Right lobe of liver (tissue), 6 donors: ENCODE measurements at places on chromosomes 2 and 18. TPM values are rescaled to one million over a fixed set of nuclear protein-coding genes. Genes with fewer than 3 reads are reported as not detected.

DNA sequence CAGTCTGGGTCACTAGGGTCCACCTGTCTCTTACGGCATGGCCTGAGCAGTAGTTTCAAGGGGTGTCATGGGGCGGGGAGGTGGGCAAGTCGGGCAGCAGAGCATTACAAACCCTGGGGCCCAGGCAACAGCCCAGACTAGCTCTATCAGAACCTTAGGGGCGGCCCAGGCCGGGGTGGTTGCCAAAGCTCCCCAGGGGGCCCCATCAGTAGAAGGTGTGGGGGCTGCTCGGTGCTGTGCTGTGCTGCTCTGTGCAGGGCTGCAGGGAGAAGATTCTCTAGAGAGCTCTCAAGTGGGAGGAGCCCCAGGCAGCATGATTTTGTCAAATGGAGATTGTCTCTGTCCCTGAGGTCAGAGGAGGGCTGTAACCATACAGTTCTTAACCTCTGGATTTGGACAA, 36.4 kb upstream of the SLC14A1 start:
- DNase-seq, result no peak

- no peak for DNase-seq
These were observed 209.9 kb upstream of the TRIB2 start for GRCh38 chr2:12506846-12507245.

DNA sequence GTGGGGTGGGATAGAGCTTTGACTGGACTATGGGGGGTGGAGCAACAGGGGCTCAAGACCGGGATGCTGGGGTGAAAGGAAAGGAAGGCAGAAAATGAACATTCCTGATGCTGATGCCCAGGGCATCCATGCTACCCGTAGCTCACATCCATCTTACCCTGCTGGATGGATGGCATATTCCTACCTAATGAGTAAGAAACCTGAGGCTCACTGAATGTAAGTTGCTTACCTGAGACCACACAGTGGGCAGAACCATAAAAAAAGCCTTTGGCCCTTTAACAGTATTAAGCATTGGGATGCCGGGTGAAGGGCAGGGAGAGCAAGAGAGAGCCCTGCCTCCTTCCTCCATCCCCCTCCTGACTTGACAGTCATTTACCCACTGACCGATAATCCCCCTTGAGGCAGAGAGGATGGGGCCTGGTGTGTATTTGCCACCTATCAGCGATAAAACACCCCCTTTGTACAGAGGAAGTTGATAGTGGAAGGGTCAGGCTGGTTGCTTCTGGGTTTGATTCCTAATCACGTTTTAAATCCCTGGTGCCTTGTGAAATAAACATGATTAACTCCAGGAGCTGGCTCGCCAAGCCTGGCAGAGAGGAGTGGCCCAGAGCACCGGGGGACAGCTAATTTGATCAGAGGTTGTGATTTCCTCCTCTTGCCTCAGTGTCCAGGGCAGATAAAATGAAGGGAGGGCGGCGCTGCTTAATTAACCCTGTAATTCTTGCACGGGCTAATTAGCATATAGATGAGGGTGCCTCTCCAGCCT, 105.9 kb upstream of the HS6ST1 start:
- peak; percentile 13 for DNase-seq

GRCh38 chr2:231334179-231334930, 61.2 kb upstream of the B3GNT7 start:
- DNase-seq, result no peak

Gene UGT1A8
- 0.57 TPM for total RNA-seq

GRCh38 chr2:168035458-168035857, 211.9 kb downstream of the STK39 start:
- DNase-seq, result no peak

Gene RBFA
- 19.6 TPM for total RNA-seq

GRCh38 chr18:62347089-62347506, 22.0 kb downstream of the TNFRSF11A start:
- no peak for DNase-seq

- no peak for DNase-seq
These were observed 825.2 kb upstream of the SALL3 start for GRCh38 chr18:78154444-78154843.

- no peak for DNase-seq
These were observed 370.7 kb upstream of the SYT4 start for GRCh38 chr18:43648002-43648401.

GRCh38 chr2:77102927-77103326, 419.2 kb downstream of the LRRTM4 start:
- DNase-seq, result no peak

Gene IL36RN
- total RNA-seq, result not detected

DNA sequence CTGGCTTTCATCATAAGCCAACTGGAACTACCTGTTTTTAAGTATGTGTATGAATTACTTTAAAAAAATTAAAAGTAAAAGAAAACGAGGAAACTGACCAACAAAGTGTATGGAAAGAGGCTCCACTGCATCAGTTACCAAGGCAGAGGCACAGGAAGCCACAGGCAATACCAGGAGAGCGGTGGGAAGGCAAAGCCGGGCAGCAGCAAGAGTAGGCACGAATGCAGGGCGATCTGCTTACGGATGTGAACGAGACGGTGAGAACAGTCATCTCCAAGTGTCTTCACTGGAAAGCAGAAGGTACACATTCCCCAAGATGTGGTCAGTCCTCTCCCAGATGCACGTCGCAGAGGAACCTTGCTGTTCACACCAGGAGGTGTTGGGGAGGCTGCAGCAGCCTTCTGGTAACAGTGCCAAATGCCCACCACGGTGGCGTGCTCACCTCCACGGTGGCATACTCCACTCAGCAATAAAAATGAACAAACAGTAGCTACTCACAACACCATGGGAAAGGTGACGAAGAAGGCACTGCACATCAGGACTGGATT, 43.1 kb downstream of the HS6ST1 start:
- DNase-seq, result no peak

GRCh38 chr2:223980397-223980735, 23.1 kb downstream of the MRPL44 start:
- no peak for DNase-seq

Gene NCKAP5
- total RNA-seq, result 6.1 TPM

Gene TMEM247
- not detected for total RNA-seq

DNA sequence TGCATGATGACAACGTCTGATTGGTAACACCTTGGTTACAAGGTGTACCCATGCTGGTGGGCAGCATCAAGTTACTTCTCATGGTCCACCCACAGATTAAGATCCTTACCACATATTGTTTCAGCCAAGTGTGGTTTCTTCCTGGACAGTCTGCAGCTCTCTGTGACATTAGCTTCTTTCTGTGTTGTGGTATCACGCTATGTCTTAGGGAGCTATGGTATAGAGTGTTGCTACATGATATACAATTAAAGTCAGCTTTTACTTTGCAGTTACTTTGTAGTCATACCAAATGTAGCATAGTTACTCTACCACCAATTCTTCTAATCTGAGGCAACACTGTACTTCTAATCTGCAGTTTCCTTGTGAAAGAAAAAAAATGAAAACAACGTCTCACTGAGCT, 48.8 kb downstream of the ZCCHC2 start:
- no peak for DNase-seq

DNA sequence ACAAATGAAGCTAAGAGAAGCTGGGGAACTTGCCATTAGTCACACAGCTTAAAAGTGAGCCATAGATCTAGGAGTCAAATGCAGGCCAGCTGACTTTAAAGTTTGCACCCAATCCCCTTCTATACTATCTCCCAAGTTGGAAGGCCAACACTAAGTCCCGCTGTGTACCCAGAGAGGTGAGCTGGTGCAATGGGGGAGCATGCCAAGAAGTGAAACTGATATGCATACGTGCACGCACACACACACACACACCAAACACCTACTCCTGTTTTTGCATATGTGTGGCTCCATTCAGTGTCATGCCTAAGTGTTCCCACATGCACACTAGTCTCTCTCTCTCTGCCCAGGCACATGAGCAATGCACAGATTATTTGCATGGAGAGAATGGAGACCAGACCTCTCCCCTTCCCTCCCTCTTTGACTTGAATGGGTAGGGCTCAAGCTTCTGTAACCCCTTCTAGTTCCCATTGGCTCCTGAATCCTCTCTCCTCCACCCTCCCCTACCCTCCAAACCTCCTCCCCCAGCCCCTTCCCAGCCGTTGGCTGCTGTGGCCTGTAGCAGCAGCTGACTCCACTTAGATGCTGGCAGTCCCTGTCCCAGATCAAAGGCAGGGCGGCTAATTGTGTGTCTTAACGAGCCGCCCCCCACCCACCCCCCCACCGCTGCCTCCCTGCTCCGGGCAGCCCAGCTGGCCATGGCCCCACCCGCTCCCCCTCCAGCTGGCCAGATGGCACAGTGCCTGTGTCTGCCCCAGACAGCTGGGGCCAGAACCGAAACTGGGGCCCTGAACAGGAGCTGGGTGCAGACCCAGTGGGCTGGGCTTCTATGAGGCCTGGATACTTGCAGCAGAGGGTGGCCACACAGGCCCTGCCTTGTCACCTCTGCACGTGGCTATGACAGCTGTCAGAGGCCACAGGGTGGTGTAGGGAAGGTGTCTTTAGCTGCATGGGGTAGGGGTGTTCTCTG, 5.6 kb downstream of the WNT10A start:
- no peak for DNase-seq

- DNase-seq, result no peak
These were observed 183.1 kb upstream of the CCDC68 start for GRCh38 chr18:55142410-55142809.

Gene IL37
- total RNA-seq, result not detected

DNA sequence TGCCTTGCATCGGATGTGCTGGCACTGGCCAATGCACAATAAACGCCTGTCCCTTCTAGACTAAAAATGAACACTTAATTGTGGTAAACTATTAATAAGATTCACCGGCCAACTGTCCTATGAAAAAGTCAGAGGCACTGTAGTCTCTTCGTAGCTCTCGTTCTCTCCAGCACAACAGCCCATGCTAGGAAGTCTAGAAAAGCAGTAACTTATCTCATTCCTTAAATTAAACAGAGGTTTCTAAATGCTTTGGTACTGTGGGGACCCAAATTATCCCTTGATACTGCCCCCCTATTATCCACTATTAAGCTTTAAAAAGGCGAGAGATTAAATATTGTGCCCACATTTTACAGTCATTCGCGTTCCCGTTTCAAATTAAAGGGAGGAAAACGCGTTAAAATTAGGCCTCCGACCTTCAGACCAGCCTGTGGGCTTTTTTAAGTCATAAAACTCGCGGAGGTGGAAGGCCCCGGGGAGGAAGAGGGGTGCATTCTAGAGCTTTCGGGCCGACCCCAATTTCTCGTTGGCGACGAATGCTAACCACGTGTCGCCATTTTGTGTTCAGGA, 1.5 kb upstream of the PCBP1 start:
- peak; percentile 32 for DNase-seq

Gene FAP
- 0.55 TPM for total RNA-seq

DNA sequence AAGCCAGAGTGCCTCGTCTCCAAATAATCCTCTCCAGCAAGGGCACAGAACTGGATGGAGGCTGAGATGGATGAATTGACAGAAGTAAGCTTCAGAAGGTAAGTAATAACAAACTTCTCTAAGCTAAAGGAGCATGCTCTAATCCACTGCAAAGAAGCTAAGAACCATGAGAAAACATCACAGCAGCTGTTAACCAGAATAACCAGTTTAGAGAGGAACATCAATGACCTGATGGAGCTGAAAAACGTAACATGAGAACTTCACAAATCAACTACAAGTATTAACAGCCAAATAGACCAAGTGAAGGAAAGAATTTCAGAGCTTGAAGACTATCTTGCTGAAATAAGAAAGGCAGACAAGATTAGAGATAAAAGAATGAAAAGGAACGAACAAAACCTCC, 32.3 kb downstream of the WDPCP start:
- no peak for DNase-seq

Gene RFX8
- not detected for total RNA-seq

- no peak for DNase-seq
These were observed 8.8 kb downstream of the NFATC1 start for GRCh38 chr18:79404567-79404910.

GRCh38 chr2:161976917-161977316, 97.1 kb downstream of the DPP4 start:
- DNase-seq, result no peak

- no peak for DNase-seq
These were observed 17.5 kb upstream of the BIN1 start for GRCh38 chr2:127124426-127124825.

DNA sequence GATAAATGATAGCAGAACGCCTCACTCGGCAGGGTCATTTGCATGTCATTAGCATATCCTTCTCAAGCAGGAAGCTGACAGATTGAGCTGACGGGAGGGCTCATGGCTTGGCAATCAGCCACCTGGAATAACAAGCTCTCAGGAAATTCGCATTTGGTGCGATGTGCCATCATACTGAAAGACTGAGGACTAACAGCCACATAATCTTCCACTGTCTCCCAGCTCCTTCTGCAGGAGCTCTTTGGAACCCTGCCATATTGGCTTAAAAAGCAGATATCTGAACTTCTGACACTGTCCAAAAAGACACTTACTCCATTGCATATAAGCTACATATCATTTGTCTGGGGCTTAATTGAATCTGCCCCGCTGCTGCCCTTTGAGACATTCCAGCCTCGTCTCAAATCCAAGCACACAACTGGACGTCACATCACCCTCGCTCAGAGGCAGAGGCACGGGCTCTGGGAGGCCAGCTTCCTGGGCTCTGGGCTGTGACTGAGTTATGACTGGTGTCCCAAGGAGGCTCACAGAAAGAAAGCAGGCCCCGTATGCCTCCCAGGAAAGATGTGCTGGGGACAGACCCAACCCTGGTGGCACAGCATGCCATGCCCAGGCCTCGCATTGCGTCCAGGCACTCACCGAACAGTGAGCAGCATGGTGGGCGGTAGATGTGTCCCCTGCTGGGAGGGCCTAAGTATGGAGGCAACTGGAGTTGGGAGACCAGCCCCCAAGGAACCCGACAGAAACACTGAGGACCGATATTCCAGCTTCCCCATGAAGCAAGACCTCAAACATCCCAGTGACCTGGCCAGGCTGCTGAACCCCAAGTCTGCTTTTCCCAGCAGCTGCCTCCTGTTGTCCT, 228.0 kb downstream of the ATAD2B start:
- peak; percentile 46 for DNase-seq

Gene CPLX4
- total RNA-seq, result 0.10 TPM

GRCh38 chr2:148646231-148646559, 1.6 kb downstream of the EPC2 start:
- no peak for DNase-seq

DNA sequence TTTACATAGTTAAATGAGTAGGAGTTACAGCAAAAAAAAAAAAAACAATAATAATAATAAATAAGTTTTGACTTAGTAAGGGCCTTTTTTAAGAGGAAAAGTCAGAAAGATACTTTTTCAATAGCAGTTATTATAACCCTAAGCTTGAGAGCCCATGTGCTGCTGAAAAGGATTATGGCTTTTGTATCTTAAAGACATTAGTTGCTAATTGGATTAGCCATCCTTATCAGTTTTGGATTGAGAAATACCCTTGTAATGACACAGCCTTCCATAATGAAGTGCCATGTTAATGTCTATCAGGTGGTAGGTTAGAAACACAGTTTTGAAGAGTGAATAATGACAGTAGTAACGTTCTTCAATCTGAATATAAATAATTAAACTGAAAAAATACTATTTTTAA, 554.0 kb downstream of the RIT2 start:
- no peak for DNase-seq

- DNase-seq, result no peak
These were observed 131.6 kb downstream of the BCL2 start for GRCh38 chr18:63187791-63188460.

- DNase-seq, result no peak
These were observed at the start of gene RESP18 for GRCh38 chr2:219332542-219332941. Gene RESP18 (minus strand): TSS chr2:219332744.
